SK-MEL-5 (cell line): ENCODE measurements at places on chromosomes 7 and 10. TPM values are rescaled to one million over a fixed set of nuclear protein-coding genes. Genes with fewer than 3 reads are reported as not detected.

GRCh38 chr10:80609331-80609730, 71.6 kb downstream of the SH2D4B start:
- DNase-seq, result no peak

GRCh38 chr7:123658023-123658422, 2.4 kb downstream of the LMOD2 start:
- DNase-seq, result no peak

TAS2R3 gene
- 0.40 and 0.87 TPM in 2 replicates for total RNA-seq

SORCS1 gene
- 6.4 and 6.9 TPM in 2 replicates for total RNA-seq

PLCE1 gene
- total RNA-seq, result 0.50 and 1.1 TPM in 2 replicates

NACAD gene
- total RNA-seq, result 0.05 and 0.16 TPM in 2 replicates

SFRP4 gene
- total RNA-seq, result not detected in 2 replicates

IKZF1 gene
- total RNA-seq, result not detected in 2 replicates
